ENCODE measurements at places on chromosomes 7 and 10.
A peak's percentile ranks its signal among the peaks of the same experiment; 100 is the strongest.

DNA sequence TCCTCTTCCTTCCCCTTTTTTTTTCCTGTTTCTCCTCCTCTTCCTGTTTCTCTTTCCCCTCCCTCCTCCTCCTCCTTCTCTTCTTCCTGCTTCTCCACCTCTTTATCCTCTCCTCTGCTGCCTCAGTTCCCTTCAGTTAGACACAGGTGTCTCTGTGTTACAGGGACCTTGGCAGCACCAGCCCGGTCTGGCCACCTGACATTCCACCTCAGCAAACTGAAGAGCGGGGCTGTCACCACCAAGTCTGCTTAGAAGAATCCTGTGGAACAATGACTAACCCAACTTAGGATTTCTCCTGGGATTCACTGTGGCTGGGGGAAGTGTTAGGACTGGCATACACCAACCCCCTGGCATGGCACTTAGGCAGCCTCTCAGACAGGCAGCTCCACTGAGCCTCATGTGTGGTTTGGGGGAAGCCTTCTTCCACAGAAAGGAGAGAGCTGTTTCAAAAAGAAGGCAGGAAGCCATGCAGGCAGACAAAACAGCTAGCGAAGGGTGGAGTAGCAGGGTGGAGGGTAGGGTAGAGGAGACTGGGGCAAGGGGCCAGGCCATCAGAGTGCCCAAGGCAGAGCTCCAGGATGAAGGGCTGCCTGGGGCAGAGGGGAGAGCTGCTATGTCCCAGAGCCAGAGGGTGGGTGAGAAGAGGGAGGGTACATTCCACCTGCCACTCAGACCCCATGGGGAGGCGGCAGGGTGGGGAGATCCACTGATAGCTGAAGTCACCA is 13.2 kb upstream of the GDF10 start:
- DNase-seq: no peak

- DNase-seq: no peak
These were observed 11.8 kb upstream of the TSPAN12 start for GRCh38 chr7:120869700-120870099.

DNA sequence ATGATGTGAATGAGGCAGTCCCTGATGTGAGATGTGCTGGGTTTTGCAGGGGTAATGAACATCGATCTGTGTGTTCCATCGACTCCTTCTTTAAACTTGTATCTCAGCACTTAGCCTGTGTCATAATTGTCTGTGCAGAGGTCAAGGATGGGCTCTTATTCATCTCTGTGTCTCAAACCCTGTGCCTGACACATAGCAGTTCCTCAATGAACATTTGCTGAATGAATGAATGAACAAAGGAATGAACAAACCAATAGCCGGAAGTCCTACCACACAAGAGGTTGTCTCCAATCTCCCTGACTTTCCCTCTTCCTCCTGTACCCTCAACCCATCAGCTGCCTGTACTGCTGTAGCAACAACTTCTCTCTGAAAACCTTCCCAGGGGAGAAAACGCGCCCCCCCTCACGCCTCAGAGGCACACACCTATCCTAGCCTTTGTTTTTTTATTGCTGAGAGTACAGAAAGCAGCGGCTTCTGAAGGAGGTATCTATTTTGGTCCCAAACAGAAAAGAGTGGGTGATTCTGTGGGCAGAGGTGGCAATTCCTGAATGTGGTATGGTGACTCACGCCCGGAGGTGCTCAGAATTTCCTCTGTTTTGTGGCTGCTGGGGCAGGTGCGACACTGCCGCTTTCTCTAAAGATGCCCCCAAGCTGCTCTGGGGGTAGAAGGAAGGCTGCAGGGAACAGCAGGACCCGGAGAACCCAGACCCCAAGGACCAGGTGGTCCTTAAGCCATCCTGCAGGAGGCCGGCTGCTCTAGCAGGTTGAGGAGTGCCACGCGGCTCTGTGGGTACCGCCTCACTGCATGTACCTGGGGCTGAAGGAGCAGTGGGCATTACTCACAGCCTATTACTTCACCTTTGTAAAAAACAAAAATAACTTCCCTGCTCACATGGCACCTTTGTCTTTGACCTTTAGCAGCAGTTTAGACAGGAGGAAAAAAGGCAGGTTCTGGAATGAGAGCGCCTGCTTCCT is 9.6 kb downstream of the IL2RA start:
- no peak for DNase-seq

DNA sequence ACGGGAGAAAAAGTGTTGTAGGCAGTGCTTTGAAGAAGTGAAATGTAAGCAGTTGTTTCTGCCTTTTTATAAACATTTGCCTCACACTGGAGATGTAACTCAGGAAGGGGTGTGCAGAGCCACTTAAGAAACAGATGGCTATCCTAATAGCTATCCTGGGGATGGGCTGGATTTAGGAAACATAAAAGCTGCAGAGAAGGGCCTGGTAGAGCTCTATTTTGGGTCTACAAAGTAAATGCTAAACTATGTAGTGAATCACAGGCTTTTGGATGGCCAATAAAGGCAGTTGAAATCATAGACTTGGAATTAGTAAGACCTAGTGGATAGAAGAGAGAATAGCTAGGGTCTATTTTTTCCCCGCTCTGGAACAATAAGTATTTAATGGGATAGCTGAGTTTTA is 79.9 kb upstream of the AGR3 start:
- DNase-seq: peak; percentile 81

GRCh38 chr7:26670290-26670689 is 194.1 kb downstream of the SKAP2 start:
- DNase-seq: no peak

Measured in fibroblast of villous mesenchyme (primary cell).